ENCODE measurements at places on chromosomes 7 and 10.
A peak's percentile ranks its signal among the peaks of the same experiment; 100 is the strongest.

DNA sequence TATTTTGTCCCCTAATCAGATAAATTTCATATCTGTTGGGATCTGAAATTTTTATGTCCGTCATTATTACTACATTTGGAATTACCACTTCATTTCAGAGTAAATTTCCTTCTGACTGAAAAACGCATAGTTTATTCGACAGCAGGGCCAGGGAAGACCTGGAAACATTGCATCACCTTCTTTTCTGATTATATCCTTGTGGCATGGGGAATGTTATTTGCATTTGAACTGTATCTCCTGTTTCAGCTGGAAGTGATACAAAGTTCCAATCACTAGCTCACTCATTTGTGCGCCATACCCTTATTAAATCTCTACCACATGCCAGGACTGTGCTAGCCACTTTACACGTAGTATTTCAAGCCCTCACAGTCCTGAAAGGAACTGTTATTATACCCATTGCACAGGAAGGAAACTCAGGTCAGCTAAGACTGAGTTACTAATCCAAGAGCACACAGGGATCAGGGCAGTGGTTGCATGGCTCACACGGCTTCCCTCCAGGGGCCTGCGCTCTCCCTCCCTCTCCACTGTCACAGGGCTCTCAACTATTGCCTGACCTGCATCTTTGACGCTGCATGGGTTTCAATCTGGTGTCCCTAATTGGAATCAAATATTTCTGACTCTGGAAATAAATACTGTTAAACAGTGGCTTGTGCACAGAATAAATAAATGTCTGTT lies 84.4 kb upstream of the NANOS1 start:
- no peak for DNase-seq

- DNase-seq = no peak
Observed at GRCh38 chr7:122881324-122881723, 4.9 kb downstream of the CADPS2 start.

DNA sequence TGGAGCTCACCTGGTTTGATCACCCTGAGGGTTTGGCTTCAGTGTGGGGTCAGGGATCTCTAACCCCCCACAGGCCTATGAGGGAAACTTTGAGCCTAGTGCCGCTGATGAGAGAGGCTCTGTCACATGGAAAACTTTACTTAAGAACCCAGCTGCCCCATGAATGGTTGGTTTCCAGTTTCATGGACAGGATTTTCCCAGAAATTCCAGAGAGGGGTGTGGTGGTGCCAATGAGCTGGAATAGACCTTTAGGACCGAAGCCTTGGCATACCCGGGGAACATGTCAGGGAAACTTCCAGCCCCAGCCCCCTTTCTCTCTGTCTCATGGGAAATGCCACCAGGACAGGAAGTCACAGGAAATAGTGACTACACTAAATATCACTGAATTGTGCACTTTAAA lies 36.9 kb downstream of the AKR1B1 start:
- DNase-seq = no peak

- no peak for DNase-seq
Observed at GRCh38 chr10:12181065-12181775, 14.5 kb downstream of the NUDT5 start.

GRCh38 chr10:91381257-91381891 lies 28.8 kb upstream of the HECTD2 start:
- no peak for DNase-seq

DNA sequence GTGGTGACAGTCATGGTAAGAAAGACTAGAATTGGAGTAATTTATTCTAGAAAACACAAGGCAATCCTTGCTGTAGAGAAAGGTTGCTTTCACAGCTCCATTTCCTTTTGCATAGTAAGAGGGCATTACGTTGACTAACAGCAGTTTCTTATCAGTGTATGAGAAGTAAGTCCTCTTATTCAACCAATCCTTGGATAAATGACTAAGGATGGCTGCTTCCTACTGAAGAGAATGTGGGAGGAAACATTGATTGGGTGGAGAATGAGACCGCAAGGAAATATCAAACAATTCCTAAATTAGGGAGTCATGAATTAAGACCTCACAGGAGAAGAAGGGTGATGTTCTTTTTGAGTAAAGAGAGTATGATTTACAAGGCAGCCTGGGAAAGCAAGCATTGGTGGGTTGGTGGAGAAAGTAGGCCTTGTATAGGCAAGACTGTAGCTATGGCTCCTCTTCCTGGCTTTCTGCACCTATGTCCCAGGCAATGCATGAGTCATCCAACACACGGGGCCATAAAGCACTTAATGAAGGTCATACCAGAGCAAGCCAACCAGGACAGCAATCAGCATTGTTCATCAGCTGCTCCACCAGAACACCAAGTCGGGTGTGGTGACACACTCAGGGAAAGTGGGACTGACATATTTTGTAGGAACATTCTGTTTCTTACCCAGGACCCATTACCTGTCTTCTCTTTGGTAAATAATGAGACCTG lies 5.6 kb downstream of the MGAM start:
- no peak for DNase-seq

DNA sequence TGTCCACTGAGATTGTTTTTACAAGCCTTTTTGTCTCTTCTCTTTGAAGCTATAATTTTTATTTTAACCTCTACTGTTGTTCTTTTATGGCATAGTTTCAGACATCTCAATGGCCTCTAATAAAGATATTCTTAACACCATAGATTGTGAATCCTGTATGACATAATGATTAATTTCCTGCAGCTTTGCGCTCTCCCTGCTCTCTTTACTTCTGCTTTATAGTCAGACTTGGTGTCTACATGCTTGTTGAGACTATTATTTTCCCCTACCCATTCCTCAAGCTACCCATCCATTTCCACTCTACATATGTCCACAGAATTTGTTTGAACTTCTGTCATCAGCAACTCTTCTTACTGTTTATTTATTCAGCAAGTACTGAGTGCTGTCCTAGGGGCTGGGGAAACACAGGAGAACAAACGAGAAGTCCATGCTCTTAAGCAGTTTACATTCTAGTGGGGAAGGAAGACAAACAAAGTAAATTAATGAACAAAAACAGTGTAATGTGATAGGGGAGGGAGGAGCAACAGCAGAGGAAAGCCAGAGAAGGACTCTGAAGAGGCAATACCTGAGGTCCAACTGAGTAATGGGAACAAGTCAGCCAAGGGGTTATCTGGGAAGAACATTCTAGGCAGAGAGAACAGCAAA lies 110.1 kb downstream of the CDK14 start:
- DNase-seq = no peak

DNA sequence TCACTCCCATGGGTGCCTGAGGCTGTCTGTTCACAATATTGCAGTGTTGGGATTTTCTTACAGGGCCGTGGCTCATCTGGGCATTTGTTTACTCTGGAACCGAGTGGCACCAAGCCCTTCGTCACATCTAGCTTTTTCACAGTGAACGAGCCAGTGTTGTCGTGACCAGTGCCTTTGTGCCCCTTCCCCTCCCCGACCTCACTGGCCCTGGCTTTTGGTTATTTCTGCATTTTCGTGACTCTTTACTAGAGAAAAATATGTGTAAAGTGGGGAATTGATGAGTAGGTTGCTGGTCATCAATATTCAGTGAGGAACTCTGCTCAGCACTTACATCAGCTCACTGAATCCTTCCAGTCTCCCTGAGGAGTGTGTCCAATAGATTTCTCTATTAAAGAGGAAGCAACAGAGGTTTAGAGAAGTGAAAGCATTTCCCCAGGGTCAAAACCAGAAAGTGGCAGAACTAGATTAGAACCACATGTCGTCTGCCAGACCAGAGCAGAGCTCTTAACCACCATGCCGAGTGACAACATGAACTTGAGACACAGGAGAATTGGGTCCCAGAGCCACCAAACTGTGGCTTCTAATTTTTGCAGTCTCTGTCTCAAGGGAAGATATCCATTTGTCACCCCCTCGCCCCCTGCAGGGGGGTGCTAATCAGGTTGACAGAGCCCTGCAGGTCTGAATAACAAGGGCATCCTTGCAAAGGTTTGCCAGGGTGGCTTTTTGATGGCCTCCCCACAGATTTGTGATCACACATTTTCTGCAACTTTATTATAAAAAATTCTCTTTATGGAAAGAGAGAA lies 125.3 kb downstream of the CHN2 start:
- no peak for DNase-seq

DNA sequence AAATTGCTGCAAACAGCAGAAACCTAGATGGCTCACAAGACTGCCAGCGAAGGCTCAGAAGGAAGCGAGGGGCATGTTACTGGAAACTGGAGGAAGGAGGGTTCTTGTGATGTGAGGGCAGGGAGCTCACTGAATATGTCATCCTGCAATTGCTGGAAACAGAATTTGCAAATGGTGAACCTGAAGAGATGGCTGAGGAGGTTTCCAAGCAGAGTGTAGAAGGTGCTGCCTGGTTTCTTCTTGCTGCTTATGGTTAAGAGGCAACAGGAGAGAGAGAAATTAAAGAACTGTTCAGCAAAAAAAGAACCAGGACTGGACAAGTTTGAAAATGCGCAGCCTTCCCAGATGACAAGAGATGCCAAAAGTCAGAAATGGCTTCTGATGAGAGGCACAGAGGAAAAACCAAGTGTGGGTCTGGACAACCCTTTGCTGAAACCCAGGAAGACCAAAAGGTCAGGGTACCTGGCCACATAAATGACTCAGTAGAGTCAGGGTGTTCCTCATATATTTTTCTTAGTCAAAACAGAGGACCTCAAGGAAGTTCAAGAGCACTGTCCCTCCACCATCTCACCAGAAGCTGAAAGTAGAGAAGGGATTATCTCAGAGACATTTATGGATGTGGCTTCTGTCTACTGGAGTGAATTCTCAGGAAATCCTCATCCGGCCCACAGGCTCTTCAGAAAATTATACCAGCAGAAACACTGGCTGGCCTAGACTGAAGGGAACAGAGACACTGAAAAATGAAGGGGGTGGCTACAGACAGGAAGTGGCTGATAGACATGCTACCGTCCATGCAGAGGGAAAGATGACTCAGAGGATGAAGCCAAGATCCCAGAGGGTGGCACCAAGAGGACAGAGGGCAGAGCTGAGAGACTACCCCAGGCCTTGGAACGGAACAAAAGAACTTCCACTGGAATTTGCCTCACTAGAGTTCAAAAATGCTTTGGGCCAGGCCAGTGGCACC lies 10.1 kb downstream of the PAPOLB start:
- DNase-seq = no peak

DNA sequence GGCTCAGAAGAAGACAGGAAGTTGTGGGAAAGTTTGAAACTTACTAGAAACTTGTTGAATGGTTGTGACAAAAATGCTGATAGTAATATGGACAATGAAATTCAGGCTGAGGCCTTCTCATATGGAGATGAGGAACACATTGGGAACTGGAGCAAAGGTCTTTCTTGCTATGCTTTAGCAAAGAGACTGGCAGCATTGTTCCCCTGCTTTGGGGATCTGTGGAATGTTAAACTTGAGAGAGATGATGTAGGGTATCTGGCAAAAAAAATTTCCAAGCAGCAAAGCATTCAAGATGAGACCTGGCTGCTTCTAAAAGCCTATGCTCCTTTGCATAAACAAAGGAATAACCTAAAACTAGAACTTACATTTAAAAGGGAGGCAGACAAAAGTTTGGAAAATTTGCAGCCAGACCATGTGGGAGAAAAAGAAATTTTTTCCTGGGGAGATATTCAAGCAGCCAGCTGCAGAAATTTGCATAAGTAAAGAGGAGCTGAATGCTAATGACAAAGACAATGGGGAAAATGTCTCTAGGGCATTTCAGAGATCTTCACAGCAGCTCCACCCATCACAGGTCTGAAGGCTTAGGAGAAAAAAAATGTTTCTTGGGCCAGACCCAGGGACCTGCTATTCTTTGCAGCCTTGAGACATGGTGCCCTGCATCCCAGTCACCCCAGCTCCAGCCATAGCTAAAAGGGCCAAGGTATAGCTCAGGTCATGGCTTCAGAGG lies 16.5 kb upstream of the KCND2 start:
- DNase-seq = no peak

DNA sequence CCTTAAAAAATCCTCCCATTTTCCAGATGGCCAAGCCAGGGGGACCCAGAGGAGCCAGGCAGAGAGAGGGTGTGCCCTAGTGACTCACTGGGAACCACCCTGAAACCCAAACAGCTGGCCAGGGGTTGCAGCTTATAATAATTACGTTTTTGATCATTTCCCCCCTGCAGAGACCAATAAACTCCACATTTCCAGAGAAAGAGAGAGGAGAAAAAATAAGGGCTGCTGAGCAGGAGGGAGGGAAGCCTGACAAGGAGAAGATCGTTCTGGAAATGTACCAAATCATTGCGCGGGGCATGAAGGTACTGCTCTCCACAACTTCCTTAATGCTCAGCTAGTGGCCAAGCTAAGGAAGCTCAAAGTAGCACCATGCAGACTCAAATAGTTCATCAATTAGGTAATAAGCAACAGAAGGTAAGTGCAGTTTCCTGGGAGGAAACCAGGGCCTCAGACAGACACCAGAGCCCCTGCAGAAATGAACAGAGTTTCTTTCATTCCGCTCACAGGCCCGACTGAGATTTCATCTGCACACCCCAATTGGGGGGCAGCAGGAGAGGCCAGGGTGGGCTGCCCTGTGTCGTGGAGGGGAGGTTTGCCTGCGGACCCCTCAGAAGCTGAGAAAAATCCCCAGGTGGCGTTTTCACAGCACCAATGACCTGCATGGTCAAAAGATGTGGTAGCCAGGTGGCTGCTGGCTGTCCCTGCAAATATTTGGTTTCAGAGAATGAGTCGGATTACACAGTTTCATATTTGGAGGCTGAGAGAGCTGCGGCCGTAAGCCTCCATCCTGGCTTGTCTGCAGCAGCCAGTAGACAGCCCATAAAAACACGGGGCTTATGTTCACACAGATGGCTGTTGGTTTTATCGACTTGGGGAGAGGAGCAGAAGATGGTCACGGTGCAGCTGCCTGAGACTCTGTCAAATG lies 153.2 kb upstream of the LYZL2 start:
- DNase-seq = no peak

DNA sequence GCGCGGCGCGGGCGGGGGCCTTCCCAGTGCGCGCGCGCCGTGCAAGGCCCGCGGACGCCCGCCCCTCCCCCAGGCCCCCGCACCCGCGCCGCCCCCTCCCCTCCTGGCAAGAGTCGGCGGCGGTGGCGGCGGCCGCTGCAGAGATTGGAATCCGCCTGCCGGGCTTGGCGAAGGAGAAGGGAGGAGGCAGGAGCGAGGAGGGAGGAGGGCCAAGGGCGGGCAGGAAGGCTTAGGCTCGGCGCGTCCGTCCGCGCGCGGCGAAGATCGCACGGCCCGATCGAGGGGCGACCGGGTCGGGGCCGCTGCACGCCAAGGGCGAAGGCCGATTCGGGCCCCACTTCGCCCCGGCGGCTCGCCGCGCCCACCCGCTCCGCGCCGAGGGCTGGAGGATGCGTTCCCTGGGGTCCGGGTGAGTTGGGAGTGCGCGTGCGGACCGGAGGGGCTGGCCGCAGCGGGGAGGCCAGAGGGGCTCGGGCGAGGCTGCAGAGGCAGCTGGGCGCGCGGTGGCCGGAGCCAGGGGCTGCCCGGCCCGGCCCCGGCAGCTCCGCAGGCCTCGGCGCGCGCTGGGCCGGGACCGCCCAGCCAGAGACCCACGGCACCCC lies at the start of gene BMPR1A:
TSS of gene BMPR1A (plus strand) at position 109 of the 602 bp plus-strand sequence. CDS start 119,400 bp downstream, outside the sequence.
- DNase-seq = no peak

- DNase-seq = peak; percentile 92
Observed at GRCh38 chr7:131606346-131607290, 50.2 kb upstream of the PODXL start.

GRCh38 chr10:75002351-75002725 lies 109.1 kb upstream of the SAMD8 start:
- no peak for DNase-seq

- peak; percentile 75 for DNase-seq
Observed at GRCh38 chr10:71835671-71836595, 15.1 kb downstream of the PSAP start.

GRCh38 chr7:30459591-30460245 lies 18.9 kb downstream of the NOD1 start:
- DNase-seq = no peak

All from DMS79 treated with DMSO at 0.1 percent for 48 hours (cell line).